ENCODE measurements at places on chromosomes 7 and 10.

GRCh38 chr10:986137-986825 is 2.0 kb upstream of the GTPBP4 start:
- no peak for DNase-seq

DNA sequence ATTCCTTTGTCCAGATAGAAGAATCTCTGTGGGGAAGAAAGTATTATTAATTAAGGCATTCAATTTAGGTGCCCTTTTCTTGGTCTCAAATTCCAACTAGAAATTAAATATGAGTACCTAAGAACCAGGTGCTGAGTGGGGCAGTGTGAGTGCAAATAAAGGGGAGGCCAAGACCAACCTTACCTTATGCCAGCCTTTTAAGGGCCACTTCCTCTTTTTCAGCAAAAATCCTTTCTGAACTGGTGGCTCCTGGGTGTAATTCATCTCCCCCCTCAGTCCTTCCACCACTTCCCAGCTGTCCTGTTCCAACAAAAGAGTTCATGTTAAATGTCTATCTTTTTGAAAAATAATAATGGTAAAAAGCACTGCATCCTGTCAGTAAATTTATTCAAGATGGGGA is 108.2 kb downstream of the OSBPL3 start:
- DNase-seq, result no peak

DNA sequence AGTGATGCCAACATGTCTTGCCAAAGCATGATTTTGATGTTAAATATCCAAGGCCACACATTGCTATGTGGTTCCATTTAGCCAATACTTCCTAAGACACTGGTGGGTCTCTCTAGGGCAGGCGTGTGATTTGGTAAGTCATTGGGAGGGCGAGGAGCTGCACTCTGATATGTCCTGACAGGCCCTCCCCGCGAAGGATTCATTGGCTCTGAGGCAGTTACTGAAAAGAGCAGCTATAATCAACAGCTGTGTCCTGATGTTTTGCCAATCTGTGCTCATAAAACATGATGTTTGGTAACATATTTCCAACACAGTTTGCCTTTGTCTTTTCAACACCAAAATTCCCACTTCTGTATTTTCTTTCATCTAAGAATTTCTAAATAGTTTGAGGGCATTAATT is 646.7 kb downstream of the PARD3 start:
- DNase-seq, result no peak

DNA sequence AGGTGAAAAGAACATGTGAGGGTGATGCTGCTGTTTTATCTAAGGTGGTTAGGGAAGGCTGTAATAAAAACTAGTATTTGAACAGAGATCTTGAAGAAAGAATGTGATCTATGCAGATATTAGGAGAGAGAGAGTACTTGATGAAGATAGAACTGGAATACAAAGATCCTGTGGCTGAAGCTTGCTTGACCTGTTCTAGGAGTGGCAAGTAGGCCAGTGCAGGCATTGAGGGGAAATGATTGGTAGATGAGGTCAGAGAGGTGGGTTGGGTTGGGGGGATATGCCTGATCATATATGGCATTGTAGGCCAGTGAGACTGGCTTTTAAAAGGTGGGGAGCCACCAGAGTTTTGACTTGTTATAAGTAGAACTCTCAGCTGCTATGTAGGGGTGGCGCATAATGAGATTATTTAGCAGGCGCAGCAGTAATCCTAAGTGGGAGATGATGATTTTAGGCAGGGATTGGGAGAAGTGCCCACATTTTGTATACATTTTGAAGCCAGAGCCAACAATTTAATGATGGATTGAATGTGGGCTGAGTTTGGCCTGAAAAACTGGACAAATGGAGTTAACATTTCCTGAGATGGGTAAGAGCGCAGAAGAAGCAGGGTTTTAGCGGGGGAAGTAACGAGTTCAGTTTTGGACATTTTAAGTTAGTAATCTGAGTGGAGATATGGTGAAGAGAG is 8.2 kb downstream of the CCSER2 start:
- no peak for DNase-seq

DNA sequence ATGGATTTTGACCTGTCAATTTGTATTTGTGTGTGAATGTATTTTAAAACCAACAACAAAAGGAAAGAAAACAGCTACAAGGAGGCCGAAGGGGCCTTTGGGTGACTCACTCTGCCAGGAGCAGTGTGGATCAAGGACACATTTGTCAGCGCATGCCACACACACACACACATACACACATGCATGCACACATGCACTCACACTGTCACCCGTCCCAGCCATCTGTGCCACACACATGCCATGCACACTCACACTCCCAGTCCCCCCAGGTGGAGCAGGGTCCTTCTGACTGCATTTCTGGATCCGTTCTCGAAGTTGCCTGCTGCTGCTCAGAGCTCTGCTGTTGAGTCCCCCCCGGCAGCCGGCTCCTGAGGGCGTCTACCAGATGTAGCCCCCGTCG is 26.0 kb downstream of the SPOCK2 start:
- DNase-seq, result no peak

GRCh38 chr10:132489053-132489703 is 48.4 kb upstream of the INPP5A start:
- DNase-seq, result no peak

DNA sequence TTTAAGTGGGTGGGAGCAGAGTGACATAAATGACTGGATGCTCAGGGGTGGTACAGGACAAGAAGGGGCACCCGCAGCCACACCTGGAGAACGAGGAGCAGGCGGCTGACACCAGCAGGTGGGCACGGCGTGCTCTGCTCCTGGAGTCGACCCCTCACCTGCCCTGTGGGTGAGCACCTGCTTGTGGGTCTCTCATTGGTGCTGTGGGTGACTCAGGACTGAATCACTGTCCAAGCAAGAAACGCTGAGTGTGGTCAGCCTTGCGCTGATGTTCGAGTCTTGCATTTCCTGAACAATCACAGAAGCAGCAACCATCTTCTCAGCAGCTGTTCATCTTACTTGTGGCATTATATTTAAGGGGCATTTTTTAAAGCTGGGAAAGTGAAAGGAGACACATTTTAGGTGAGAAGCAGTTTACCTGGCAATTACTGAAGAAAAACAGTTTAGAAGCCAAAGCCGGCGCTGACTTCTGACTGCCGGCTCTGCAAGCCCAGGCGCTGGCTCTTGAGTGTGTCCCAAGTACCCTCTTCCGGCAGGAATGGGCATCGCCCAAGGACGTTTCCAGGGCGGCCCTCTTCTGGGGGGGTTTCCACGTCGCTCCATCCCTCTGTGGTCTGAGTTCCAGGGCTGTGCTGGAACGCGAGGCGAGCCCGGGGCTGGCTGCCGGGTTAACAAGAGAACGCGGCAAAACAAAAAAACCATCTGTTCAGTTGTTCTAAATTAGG is 145.2 kb upstream of the PFKP start:
- DNase-seq, result no peak

DNA sequence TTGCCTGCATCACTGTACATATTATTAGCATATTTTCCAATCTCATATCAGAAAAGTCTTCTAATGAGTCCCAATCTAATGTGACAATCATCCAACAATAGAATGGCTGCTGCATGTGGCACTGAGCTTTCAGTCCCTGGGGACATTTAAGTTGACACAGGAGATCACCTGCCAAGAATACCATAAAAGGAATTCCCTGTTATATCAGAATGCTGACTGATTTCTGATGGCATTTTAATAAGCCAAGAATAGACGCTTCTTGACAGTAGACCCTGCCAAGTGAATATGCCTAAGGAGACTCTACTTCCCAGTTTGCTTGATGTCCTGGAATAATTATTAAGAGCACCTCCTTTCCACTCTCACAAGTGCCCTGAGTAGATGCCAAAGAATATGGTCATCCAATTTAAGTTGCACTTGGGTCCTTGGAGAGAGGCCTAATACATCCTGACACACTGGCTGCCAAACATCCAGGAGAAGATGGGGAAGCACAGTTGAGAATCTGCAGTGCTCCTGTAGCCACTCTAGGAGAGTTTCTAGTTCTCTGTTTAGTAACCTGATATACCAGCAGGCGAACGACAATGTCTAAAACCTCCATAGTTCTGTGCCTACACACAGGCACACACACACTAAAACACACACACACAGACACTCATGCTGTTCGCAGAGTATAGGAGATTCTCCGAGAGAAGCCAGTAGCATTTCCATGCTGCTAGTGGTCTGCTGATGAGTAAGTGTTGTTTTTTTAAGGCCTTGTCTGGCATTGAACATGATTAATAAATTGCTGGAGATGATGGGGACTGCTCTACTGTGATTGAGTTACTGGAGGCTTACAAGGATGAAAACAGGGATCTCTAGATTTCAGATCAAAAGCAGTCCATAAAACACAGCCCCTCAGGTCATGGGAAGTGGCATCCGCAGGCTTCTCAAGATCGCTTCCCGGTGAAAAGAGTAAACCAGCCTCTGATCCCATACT is 369.6 kb downstream of the KCNMA1 start:
- no peak for DNase-seq

GRCh38 chr10:11013836-11014235 is 3.8 kb upstream of the CELF2 start:
- no peak for DNase-seq

DNA sequence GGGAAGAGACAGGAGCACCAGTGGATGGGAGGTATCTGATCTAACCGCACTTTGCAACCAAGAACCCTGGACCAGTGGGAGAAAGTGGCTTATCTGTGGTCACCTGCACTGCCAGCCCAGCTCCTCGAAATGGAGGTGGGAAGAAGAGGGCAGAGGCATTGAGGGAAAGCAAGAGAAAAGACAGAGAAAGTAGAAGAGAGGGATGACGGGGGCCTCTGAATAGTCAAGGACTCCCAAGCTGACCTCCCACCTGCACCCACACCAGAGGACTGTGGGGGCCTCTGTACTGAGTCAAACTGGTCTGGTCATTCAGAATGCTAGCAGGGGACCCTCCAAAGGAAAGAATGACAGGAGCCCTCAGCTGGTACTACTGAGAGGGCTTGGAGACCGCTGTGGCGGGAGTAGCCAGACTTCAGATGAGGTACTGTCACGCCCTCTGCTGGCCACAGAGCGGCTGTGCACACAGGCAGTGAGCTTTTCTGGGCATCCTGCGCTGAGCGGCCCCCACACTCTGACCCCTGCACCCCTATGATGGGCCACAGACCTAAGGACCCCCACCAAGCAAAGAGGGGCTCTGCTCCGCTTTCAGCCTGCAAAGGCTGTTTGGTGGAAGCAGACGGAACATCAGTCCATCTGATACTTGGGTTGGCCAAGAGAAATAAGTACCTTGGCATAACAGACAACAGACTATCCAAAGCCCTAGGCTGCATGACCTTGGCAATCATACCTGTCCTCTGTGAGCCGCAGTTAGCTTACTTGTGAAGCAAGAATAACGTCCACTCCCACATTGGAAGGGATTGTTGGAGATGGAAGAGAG is 112.9 kb downstream of the COL13A1 start:
- peak; percentile 55 for DNase-seq

DNA sequence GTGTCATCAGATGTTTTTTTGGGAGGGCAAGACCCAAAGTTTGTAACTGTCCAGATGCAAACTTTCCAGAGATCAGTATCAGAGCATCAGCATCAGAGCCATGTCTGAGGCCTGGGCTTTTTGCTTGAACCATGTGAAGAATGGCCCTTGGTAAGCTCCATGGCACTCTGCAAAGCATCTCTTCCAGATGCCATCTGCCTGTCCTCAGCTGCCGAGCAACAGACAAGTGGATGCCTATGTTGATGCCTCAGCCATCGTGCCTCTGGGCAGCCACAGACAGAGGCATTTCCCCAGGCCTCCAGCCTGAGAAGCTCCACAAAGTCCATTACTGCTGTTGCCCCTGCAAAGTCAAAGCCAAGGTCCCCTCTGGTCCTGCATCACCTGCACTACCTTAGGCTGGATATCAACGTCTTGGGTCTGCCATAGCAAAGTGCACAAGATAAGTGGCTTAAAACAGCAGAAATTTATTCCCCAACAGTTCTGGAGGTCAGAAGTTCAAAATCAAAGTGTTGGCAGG is 670.2 kb upstream of the MKI67 start:
- no peak for DNase-seq

GRCh38 chr7:139873593-139874301 is 44.7 kb downstream of the TBXAS1 start:
- no peak for DNase-seq

GRCh38 chr7:24858108-24858977 is 101.1 kb upstream of the GSDME start:
- no peak for DNase-seq
